GM23248 (cell line): ENCODE measurements at places on chromosomes 12 and 14. TPM values are rescaled to one million over a fixed set of nuclear protein-coding genes. Genes with fewer than 3 reads are reported as not detected.

DNA sequence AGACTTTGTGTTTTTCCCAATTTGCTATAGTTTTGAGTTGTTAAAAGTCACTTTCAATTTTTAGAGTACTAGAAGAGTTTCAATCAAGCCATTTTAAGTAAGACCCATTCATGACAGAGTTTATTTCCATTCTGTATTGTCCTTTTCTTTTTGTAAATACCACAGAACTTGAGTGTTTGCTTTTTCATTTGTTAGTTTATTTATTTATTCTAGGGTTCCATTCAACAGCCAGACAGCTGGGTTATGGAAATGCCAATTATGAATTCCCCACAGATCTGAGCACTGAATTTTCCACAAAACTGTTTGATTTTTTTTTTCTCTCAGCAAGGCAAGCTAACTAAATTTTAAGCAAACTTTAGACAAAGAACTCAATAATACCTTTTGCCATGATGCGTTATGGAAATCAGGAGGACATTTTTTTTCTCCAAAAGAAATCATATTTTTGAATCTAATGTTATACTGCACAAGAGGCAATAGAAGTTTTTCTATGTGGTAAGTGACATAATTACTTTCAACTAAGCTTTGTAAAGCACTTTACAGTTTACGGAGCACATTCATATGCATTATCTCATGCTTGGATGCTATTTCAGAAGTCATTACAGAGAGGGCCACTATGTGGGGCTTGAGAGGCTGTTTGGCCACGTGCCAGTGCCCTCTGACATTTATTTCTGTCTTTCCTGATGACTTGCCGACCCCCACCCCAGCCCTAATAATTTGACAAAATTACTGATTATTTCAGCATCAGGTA is 181.5 kb downstream of the VRK1 start:
- no peaks in the 10 kb centered on the region for H3K27me3 ChIP-seq
- no peak overlapping the region for H3K4me3 ChIP-seq
- no peak overlapping the region for H3K27ac ChIP-seq
- DNase-seq, result no peak
- H3K36me3 ChIP-seq, result no peaks in the 10 kb centered on the region

DNA sequence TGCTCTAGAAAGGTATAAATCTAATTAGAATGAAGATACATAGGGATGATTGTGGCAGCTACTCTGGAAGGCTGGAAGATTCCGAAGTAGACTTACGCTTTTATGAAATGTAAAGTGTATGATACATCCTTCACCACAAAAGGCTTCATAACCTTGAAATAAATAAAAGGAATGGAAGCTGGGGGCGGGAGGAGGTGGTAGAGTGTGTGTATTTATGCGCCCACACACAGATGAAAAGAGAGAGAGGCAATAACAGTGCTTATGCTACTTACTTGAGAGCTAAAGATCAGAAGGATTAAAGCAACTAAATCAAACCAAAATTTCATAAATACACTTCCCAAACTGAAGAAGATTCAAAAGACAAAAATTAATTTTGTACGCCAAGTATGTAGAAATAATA is 30.4 kb downstream of the CBX5 start:
- no peak overlapping the region for H3K27ac ChIP-seq
- H3K4me1 ChIP-seq, result peaks cover 7% of the 10 kb centered on the region
- peaks cover 18% of the 10 kb centered on the region for H3K36me3 ChIP-seq
- no peak overlapping the region for H3K4me3 ChIP-seq
- DNase-seq, result no peak

DNA sequence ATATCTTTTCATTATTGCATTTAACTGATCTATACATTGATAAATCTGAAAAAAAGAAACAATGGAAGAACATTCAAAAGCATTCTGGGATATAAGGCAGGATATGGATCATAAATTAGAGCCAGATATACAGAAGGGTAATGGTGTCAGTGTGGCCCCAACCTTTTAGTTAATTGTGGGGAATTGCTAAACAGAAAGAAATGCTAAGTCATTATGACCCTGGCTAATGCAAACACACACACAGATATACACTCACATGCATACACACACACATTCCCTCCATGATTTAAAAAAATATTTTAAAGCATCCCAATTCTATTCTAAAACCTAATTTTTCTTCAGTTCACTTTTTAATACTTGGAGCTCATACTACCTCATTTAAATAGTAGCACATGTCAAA is 404.5 kb downstream of the BCAT1 start:
- H3K27me3 ChIP-seq, result no peaks in the 10 kb centered on the region
- H3K4me3 ChIP-seq, result no peak overlapping the region
- DNase-seq, result no peak
- no peaks in the 10 kb centered on the region for H3K4me1 ChIP-seq

GRCh38 chr12:93243689-93244513 is 133.8 kb upstream of the NUDT4 start:
- no peaks in the 10 kb centered on the region for H3K36me3 ChIP-seq
- no peaks in the 10 kb centered on the region for H3K27me3 ChIP-seq
- peak overlapping the region; percentile 2; the same call in 1 of the 2 replicates for H3K27ac ChIP-seq
- H3K4me1 ChIP-seq, result peaks cover 16% of the 10 kb centered on the region
- H3K4me3 ChIP-seq, result no peak overlapping the region

DNA sequence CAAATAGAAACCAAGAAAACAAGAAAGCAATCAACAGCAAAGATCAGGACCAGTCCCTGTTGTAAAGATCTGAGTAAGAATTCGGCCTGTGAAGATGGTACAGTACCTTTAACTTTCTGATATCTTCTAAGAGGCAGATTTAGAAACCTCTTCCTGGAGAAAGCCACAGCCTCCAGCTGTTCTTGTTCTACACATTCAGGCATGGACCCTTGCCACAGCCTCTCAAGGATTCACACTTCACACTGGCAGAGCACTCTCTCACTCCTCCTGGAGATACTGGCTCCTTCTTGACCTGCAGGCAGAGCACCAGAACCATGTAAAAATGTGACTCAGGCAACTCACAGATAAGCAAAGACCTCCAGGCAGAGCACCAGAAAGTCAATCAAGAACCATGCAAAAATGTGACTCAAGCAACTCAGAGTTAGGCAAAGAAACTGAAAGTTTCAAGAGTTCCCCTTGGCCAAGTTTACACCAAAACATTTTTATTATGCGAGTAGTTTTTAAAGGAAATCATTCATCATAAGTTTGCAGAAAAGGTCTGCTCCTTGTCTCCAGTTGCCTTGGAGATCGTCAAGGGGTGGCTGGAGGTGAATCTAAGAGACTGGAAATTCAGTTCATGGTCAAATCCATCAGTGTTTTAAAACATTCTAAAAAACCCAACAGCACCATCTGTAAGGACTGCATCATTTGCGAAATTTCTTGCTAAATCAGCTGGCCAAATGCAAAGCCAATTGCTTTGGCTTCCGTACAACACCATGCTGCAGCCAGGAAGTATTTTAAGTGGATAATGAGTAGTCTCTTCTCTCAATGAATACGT is 119.3 kb upstream of the MDM1 start:
- peak overlapping the region; percentile 47 for H3K4me3 ChIP-seq
- H3K27ac ChIP-seq, result peak overlapping the region; percentile 63
- H3K4me1 ChIP-seq, result peaks cover 22% of the 10 kb centered on the region

GRCh38 chr14:39233680-39234326 is at the start of gene MIA2:
TSS of gene MIA2 (plus strand) at chr14:39233915. CDS start at chr14:39234115, 200 bp downstream.
- no peaks in the 10 kb centered on the region for H3K27me3 ChIP-seq
- peaks cover 26% of the 10 kb centered on the region for H3K4me1 ChIP-seq
- H3K36me3 ChIP-seq, result no peaks in the 10 kb centered on the region
- no peak for DNase-seq
- peak within 1 kb of the TSS; percentile 51 for H3K27ac ChIP-seq
- H3K4me3 ChIP-seq, result peak within 1 kb of the TSS; percentile 31

Gene CEBPE
- total RNA-seq, result not detected in 2 replicates

Gene SMOC1
- 3.5 and 4.6 TPM in 2 replicates for total RNA-seq
